ENCODE measurements at places on chromosomes 7 and 10.
A peak's percentile ranks its signal among the peaks of the same experiment; 100 is the strongest.

DNA sequence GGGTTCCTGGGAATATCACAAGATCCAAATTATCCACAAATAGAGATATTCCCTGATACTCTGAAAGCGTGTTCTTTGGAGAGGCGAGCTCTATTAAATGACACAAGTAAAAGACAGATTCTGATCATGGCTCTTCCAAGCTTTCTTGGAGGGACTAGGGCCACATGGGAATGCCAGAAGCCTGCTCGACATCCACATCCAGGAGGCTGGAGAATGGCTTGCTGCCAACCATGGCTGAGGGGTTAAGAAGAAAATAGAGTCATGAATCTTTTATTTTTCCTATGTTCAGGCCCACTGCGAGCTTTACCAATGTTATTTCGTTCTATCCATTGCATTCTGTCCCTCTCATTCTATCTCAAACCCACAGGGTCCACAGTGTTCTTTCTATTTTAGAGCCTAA is 1018.0 kb upstream of the CELF2 start:
- DNase-seq = no peak

- DNase-seq = no peak
Observed at GRCh38 chr7:116152276-116152675, 58.1 kb upstream of the TES start.

- no peak for DNase-seq
Observed at GRCh38 chr10:17216901-17217395, 11.1 kb upstream of the VIM start.

- DNase-seq = no peak
Observed at GRCh38 chr7:23228412-23228811, 18.2 kb upstream of the GPNMB start.

DNA sequence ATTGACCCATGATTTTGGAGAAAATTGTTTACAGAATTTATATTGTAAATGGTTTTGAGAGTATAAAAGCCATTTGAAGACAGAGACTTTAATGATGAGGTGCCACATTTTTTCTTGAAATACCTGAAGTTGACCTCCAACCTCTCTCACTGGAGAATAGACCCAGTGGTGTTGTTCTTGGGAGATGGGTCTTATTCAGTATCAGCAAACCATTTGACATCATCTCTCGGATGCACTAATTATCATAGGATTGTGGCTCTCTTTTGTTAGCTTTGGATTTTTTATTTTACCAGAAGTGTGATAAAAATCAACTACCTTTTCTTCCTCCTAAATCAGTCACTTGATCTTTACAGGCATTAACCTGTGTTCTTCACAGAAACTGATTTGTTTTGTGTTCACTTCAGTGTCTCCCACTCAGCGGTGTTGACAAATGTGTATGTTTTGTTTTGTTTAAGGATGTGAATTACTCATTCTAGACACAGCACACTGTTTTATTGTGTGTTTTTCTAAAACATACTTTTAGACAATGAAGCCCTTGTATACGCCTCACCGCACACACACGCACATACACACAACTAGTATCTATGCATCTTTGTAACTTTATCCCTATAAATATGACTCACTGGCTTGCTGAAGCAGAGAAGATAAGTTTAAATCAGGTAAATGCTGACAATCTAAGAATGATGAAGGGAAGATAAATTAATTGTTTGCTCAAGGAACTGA is 455.6 kb downstream of the INHBA start:
- no peak for DNase-seq

GRCh38 chr7:74023092-74023536 is 4.9 kb upstream of the ELN start:
- DNase-seq = no peak

GRCh38 chr10:100826983-100827818 is 81.8 kb downstream of the PAX2 start:
- peak; percentile 30 for DNase-seq

DNA sequence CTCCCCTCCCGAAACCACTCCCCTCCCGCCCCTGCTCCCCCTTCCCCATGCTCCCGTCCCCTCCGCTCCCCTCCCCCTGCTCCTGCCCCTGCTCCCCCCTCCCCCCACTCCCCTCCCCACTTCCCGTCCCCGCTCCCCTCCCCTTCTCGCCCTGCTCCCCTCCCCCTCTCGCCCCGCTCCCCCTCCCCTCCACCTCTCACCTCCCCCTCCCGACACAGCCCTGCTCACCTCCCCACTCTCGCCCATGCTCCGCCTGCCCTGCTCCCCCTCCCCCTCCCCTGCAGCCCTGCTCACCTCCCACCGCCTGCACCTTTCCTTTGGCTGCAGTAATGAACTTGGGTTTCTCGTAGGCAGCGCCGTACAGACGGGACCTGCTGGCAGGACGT is 49.9 kb upstream of the NKX6-2 start:
- peak; percentile 8 for DNase-seq

DNA sequence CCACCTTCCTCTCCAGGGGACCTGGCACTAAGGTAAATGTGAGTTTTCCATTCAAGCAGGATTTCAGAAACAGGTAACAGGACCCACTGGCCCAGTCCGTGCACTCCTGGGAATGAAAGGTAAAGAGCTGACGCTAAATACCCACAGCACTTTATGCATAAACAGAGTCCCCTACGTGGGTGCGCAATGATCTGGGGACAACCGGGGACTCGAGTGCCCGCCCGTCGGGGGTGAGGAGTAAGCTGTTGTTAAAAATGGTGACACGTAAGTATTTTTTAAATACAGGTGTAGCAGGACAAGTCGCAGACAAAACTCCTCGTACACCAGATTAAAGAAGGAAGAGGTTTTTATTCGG is 47.2 kb upstream of the PPP2R2D start:
- DNase-seq = no peak

- no peak for DNase-seq
Observed at GRCh38 chr7:97215556-97215955, 98.1 kb downstream of the SDHAF3 start.

GRCh38 chr7:100673942-100674410 is 436 bp downstream of the GNB2 start:
- DNase-seq = peak; percentile 50

DNA sequence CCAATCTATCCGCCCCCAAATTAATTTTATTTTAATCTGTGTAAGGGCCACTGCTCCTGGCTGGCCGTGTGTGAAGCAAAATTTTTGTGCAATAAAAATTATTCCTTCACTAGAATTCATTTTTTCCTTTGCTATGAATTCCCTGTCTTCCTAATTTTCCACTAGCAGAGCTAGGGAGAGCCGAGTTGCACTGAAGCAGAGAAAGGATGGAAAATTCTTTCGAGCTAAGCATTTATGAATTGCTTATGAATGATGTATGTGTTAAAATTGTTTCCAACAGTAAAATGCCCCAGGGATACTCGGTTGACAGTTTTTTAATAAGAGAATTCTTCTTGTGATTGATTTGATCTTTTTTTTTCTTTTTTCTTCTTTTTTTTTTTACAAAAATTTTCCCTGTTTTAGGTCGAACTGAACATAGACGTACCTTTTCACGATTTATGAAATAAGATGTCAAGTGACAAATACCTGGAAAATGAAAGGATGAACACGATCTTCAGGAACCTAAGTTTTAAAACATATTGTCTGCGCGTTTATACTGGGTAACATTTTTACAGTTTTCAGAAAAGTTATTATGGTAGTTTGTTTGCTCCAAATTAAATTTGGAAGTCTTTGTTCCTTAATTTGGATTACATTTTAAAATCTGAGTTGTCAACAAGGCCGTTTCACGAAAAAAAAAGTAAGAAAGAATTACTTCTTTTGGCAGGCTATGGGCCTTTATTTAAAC is 288.8 kb upstream of the NFE2L3 start:
- DNase-seq = no peak

GRCh38 chr7:16044645-16045044 is 358.2 kb upstream of the MEOX2 start:
- DNase-seq = no peak

- no peak for DNase-seq
Observed at GRCh38 chr7:95609277-95609971, 13.1 kb upstream of the PDK4 start.

GRCh38 chr7:54253036-54253373 is 289.2 kb upstream of the VSTM2A start:
- no peak for DNase-seq

DNA sequence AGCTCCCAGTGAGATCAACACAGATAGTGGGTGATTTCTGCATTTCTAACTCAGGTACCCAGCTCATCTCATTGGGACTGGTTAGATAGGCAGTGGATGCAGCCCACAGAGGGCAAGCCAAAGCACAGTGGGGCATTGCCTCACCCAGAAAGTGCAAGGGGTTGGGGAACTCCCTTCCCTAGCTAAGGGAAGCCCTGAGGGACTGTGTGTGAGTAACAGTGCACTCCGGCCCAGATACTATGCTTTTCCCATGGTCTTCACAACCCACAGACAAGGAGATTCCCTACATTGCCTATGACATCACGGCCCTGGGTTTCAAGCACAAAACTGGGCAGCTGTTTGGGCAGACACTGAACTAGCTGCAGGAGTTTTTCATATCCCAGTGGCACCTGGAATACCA is 62.8 kb downstream of the PPP1R3A start:
- no peak for DNase-seq

GRCh38 chr7:2022737-2023250 is 210.0 kb downstream of the MAD1L1 start:
- no peak for DNase-seq

DNA sequence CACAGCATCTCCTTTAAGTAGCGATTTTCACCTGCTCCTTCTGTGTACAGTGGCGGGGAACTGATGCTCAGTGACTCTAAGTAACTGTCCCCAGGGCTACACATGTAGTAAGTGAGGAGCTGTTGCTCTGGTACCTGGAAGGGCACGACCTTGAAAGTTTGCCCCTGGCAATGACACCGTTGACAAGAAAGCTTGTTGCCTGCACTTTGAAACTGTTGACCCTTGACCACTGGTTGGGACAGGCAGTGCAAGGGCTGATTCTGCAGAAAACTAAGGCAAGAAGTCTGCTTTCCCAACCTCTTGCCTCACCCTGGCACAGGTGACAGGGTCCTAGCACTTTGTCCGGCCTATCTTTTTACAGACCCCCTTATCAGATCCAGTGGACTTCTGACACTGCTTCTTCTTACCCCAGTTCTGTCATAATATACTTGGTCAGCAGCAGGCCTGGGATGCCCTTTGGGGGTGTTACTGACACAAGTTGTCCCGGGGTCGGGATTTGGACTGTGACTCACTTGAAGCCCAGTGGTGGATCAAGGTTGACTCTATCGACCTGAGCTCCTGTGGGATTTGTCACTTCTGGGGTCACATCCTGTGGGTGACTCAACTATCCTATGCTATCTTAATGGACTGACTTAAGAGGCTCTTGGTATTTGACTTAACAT is 5.8 kb downstream of the ACSL5 start:
- no peak for DNase-seq

DNA sequence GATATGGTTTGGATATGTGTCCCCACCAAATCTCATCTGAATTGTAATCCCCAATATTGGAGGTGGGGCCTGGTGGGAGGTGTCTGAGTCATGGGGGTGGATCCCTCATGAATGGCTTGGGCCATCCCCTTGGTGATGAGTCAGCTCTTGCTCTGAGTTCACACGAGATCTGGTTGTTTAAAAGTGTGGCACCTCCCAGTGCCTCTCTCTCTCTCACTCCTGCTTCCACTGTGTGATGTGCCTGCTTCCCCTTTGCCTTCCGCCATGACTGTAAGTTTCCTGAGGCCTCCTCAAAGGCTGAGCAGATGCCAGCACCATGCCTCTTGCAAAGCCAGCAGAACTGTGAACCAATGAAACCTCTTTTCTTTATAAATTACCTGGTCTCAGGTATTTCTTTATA is 4.8 kb upstream of the GCK start:
- no peak for DNase-seq

- no peak for DNase-seq
Observed at GRCh38 chr7:94161476-94161875, 157.3 kb upstream of the BET1 start.

DNA sequence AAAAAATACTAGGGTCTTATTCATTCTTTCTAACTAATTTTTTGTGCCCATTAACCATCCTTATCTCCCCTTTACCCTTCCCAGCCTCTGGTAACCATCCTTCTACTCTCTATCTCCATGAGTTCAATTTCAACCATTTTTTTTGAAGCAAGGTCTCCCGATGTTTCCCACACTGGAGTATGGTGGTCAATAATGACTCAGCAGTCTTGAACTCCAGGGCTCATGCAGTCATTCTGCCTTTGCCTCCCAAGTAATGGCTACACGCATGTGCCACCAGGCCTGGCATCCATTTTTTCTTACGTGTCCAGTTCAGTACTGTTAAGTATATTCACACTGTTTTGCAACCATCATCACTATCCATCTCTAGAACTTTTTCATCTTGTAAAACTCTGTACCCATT is 60.4 kb downstream of the CYTH3 start:
- DNase-seq = no peak

GRCh38 chr10:96357038-96357620 is 1.7 kb downstream of the OPALIN start:
- no peak for DNase-seq

GRCh38 chr7:110861163-110861562 is 229.8 kb upstream of the LRRN3 start:
- no peak for DNase-seq

DNA sequence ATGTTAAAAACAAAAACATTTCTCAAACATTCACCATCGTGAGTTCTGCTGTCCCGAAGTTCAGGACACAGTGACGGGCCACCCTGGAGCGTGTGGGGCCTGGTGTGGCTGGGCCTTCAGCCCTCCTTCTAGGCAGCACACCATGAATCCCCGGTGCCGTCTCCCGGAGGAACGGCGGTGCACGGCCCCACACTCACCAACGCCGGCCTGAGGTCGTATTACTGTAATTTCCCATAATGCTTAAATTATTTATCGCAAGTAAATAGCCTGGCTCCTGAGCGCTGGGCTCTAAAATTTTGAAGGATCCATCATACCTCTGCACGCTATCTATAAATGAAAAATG is 1.4 kb downstream of the STK32C start:
- DNase-seq = no peak
